T-helper 2 cell treated with Interferon-gamma antibody and Interleukin-4, amounts not matched to agents 5 μg/mL and 100 μg/mL, for 36 hours (primary cell): ENCODE measurements at places on chromosomes 4 and X.

- DNase-seq: no peak
Observed at GRCh38 chrX:57596516-57596915, 4.7 kb downstream of the ZXDB start.

- DNase-seq: no peak
Observed at GRCh38 chrX:35380808-35381700, 417.1 kb upstream of the MAGEB16 start.

DNA sequence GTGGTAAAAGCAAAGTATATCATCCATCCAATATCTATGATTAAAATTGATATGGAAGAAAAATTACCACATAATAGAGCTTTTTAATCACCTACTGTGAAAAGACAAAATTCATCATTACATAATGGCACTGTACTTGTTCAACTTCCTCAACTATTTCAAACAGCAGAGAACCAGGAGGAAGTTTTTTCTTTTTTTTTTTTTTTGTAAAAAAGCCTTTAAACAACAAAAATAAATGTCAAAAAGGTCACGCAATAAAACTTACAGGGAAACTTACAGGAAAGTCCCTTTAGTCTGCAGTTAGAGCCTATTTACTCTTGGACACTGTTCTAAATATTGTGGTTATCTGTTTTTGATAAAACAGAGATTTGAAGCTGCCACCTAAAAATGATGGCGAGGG lies 4.8 kb downstream of the PDGFC start:
- DNase-seq: no peak

- no peak for DNase-seq
Observed at GRCh38 chr4:118740869-118741268, 55.7 kb downstream of the METTL14 start.
